HFFc6 (cell line): ENCODE measurements at places on chromosomes 7 and 10. TPM values are rescaled to one million over a fixed set of nuclear protein-coding genes. Genes with fewer than 3 reads are reported as not detected.

- DNase-seq: no peak
Observed at GRCh38 chr10:20743942-20744341, 153.2 kb downstream of the NEBL start.

- DNase-seq: no peak
Observed at GRCh38 chr10:133013463-133013862, 71.1 kb upstream of the CFAP46 start.

DNA sequence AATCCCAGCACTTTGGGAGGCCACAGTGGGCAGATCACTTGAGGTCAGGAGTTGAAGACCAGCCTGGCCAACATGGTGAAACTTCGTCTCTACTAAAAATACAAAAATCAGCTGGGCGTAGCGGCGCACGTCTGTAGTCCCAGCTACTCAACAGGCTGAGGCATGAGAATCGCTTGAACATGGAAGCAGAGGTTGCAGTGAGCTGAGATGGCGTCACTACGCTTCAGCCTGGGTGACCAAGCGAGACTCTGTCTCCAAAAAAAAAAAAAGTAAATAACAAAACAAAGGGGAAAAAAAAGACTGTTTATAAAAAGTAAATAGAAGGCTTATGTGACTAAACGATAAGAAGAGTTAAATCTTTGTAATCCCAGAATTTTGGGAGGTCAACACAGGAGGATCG is 15.0 kb upstream of the DNMBP start:
- DNase-seq: no peak

DNA sequence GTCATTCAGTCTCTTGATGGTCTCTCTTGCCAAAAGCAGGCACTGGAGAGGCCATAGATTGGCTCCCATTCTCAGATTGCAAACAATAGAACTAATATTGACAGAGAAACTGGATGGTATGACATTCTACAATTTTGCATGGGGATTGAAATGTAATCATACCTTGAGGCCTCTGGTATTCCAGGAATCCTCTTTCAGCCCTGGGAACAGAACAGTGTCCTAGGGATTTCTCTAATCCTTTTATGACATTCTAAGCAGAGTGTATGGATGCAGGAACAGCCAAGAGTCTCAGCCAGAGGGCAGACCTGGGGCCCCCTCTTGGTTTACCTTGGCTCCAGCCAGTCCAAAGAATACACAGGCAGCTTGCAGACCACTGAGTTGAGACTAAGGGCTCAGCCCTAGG is 206.4 kb downstream of the KCNMA1 start:
- no peak for DNase-seq

- DNase-seq: no peak
Observed at GRCh38 chr7:127793582-127793981, 141.6 kb downstream of the SND1 start.

SLC26A5 gene
- total RNA-seq: not detected in 2 replicates

RNF133 gene
- total RNA-seq: not detected in 3 replicates

H2BK1 gene
- not detected in 3 replicates for total RNA-seq

EEPD1 gene
- 1.0 to 2.7 TPM (median 1.6 TPM) in 3 replicates for total RNA-seq
